ENCODE measurements at places on chromosomes 2 and 18.

GRCh38 chr2:232343821-232344220, 34.7 kb upstream of the ALPP start:
- no peak for DNase-seq

GRCh38 chr2:48767330-48767729, 11.8 kb upstream of the LHCGR start:
- DNase-seq: no peak

- no peak for DNase-seq
Observed at GRCh38 chr18:59576541-59577385, 120.5 kb downstream of the CCBE1 start.

DNA sequence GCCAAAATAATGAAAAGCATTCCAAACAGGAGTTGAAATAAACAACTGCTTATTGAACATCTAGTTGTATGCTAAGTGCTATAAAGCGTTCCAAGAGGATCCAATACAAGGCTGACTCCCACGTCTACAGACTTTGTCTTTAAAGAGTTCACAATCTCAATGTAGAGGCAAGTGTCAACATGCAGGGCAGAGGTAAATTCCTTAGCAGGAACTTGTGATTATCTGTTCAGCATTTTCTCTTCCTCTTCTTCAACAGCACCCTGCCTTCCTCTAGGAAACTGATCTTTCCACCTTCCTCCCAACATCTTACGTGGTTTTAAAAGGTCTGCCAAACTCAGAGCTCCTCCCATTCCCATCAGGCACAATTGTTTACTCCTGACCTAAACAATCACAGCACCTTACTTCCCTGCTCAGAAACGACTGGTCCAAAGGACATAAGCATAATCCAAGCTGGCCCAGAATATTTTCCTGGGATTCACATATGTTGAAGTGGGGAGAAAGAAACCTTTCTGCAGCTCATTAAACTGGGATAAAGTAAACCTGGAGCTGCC, 83.9 kb downstream of the ITSN2 start:
- no peak for DNase-seq

GRCh38 chr2:40062381-40062780, 283.3 kb upstream of the THUMPD2 start:
- DNase-seq: no peak

- DNase-seq: no peak
Observed at GRCh38 chr2:48194641-48195040, 288.3 kb upstream of the FBXO11 start.

GRCh38 chr2:241066171-241066892, 35.8 kb downstream of the MTERF4 start:
- DNase-seq: no peak

GRCh38 chr2:69685321-69686048, 41.9 kb upstream of the AAK1 start:
- no peak for DNase-seq

- no peak for DNase-seq
Observed at GRCh38 chr2:151637271-151637781, 97.0 kb downstream of the NEB start.

DNA sequence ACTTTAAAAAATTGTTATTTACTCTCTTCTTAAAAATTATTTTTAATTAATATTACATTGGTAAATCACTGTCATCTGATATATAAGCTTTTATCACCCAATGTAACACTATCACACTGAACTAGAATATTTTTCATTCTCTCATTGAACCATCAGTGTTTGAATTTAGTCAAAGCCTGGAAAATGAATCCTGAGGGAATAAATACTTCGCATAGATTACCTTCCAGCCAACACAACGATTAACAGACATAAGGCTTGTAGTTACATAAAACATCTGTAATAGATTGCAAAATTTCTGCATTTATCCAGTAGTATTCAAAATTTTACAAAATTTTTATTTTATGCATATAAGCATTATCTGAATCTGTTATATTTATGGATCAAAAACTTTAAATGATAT, 314.9 kb downstream of the ERBB4 start:
- no peak for DNase-seq

- DNase-seq: no peak
Observed at GRCh38 chr2:157339965-157340655, 14.5 kb upstream of the ERMN start.

- DNase-seq: no peak
Observed at GRCh38 chr2:7992612-7993602, 688.9 kb upstream of the ID2 start.

GRCh38 chr2:124836416-124836815, 811.3 kb downstream of the CNTNAP5 start:
- DNase-seq: no peak

DNA sequence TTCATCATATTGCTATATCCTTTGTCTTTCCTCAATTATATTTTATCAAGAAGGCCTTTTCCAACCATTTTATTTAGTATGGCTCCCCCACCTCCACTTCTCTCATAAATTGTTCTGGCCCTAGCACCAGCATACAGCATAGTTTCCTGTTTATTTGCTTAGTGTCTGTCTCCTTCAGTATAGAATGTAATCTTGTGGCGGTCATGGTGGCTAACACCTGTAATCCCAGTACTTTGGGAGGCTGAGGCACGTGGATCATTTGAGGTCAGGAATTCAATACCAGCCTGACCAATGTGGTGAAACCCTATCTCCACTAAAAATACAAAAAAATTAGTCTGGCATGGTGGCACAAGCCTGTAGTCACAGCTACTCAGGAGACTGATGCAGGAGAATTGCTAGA, 39.6 kb upstream of the CLASP1 start:
- no peak for DNase-seq

DNA sequence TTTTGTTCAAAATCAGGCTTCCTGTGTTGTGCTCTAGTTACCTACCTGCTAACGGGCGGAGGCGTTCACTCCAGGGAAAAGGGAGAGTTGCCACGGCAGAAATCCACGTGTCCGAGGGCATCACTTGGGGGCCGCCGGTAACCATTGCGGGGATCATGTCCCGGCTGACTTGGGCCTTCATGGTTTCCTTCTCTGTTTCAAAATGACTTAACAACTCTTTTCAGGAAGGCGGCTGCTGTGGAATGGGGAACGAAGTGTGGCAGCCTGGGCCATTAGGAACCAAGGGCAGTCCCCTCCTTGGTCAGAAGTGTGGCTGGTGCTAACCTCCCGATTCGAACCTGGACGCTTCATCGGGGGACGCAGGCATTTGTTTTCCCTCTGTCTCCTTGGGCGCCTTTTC, 56.8 kb downstream of the INPP5D start:
- no peak for DNase-seq

GRCh38 chr2:26457695-26458364, 20.1 kb downstream of the OTOF start:
- DNase-seq: no peak

GRCh38 chr2:199465390-199465789, 7.7 kb upstream of the SATB2 start:
- DNase-seq: no peak

- no peak for DNase-seq
Observed at GRCh38 chr2:11862049-11862448, 115.6 kb downstream of the LPIN1 start.

GRCh38 chr2:69667805-69668382, 24.4 kb upstream of the AAK1 start:
- no peak for DNase-seq

- no peak for DNase-seq
Observed at GRCh38 chr18:6579486-6579885, 150.0 kb upstream of the ARHGAP28 start.

DNA sequence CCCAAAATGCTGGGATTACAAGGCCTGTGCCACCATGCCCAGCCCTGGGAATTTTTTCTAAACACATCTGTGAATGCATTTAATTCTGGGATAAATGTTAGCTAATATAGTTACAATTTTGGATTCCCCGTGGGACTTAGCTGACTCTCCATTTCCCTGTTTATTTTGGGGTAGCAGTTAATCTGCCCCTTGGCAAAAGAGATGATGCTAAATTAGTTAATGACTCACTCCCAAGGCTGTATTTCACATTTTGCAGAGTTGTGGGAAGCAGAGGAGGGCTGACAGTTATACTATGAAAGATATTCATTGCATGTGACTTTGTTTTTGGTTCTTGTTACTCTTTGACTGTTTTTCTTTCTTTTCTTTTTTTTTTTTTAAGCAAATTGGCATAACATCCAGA, 3.2 kb downstream of the MTHFD2 start:
- DNase-seq: no peak
